Pulmonary artery endothelial cell (primary cell): ENCODE measurements at places on chromosomes 12 and 14. TPM values are rescaled to one million over a fixed set of nuclear protein-coding genes. Genes with fewer than 3 reads are reported as not detected.

PRB2 gene
- not detected in 2 replicates for total RNA-seq

NRL gene
- 0.33 and 0.56 TPM in 2 replicates for total RNA-seq

ARG2 gene
- total RNA-seq = 35.9 and 54.9 TPM in 2 replicates

AQP6 gene
- total RNA-seq = 0.04 TPM in 1 of 2 replicates, not detected in the other

SLCO1B1 gene
- total RNA-seq = not detected in 2 replicates

PIGH gene
- total RNA-seq = 8.0 and 12.8 TPM in 2 replicates

GRCh38 chr12:54012631-54013409, 4.0 kb downstream of the HOXC8 start:
- no peak for DNase-seq

DNA sequence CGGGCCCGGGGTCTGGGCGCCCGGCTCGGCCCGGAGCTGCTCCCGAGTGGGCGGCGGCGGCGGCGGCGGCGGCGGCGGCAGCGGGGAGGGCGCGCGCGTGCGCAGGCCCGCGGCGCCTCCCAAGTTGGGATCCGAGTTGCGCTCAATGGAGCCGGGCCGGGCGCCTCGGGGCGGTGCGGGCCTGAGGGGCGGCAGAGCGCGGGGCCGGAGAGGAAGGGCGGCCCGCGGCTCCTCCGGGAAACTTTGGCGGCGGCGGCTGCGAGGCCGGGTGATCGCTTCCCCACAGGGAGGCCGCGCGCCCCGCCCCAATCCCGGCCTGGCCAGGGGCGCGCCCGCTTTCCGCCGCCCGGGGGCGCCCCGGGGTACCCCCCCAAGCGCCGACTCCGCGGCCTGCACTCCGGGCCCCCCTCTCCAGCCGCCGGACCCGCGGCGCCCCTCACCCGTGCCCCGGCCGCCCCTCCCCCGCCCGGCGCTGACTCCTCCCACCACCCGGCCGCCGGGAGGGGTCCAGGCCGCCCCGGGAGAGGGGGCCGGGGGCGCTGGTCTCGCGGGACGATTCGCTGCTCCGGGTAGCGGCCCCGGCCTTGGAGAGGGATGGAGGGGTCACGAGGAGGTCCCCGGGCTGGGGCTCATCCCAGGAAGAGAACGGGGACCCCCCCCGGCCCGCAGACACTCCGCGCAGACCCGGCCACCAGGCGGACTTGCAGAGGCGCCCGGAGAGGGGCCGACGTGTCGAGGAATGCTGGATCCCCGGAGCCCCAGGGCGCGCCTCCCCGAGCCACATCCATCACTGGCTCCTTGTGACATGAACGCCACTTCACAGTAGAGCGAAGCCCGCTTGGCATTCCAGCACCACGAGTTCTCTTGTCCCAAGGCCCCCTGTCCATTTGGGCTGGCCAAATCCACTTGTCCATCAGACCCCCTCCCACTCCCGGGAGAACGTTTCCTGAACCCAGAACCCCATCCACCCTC, at the start of gene RILPL1:
Gene RILPL1 (minus strand): TSS at position 48 of the 972 bp plus-strand sequence. CDS start 237 bp downstream, outside the sequence.
- no peak for DNase-seq

DNA sequence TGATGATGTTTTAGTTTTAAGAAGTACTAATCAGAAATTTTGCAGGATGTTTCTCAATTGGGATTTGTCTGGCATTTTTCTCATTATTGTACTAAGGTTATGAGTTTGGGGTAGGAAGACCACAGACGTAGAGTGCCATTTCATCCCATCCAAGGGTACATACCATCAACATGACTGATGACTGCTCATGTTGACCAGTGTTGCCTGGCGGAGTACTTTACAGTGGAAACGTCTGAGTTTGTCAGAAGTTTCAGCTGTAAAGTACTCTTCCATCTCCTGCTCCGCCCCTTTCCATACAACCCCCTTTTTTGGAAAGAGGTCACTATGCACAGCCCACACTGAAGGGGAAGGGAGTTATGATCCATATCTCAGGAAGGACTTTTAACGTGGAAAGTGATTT, 74.2 kb downstream of the RCOR1 start:
- DNase-seq = no peak

- no peak for DNase-seq
Measured at GRCh38 chr12:19925841-19926240, 442.5 kb upstream of the PDE3A start.

DNA sequence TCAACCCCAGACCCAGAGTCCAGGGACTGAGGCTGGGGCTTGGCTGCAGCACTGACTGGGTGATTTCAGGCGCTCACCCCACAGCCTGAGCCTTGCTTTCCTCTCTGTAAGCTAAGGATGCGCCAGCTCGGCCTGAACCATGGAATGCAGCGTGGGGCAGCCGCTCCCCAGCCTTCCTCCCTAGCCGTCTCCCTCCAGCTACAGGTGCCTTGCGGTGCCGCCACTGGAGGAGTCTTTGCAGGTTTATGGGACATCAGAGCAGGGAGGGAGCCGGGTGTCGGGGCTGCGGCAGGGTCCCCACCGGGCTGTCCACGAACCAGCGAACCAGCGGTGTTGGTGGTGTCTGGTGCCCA, 19.4 kb downstream of the PPP2R5C start:
- DNase-seq = no peak

DNA sequence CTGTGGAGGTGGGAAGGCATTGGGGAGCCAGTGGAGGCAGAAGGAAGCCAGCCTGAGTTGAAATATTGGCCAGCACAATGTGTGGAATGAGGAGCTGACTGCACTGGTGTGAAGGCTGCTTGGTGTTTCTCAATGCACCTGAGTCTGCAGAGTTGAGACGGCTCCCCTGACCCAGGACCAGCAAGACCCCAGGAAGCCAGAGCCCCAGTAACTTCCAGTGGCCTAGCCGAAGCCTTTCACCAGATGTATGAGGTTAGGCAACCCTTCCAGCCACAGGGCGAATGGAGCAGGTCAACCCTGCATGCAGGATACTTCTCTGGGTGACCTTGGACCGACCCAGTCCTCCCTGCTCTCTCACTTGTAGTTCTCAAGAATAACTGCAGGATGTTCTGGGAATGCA, 12.9 kb upstream of the KRT73 start:
- no peak for DNase-seq

- DNase-seq = peak; percentile 8
Measured at GRCh38 chr14:37142835-37143401, 29.5 kb downstream of the SLC25A21 start.

DNA sequence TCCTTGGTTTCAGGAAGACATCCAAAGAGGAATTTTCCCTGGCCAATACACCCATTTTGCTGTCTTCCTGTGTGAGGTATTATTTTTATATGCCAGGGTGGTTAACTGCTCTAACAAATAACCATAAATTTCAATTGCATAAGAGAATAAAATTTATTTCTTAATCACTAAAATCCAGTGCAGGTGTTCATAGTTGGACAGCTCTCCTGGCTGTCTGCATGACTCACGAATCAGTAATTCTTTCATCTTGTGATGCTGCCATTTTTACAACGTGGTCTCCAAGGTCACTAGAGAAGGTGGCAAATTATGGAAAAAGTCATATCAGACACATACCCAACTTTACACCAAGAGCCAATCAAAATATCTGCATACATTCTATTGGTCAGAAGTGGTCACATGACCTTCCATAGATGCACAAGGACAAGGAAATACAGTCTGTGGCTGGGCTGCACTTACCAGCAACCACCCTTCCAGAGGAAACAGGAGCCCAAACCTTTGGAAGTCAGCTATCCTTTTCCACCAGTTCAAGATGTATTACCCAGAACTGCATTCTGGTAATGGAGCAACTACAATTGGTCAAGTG, 193.5 kb upstream of the PLEKHG7 start:
- no peak for DNase-seq

DNA sequence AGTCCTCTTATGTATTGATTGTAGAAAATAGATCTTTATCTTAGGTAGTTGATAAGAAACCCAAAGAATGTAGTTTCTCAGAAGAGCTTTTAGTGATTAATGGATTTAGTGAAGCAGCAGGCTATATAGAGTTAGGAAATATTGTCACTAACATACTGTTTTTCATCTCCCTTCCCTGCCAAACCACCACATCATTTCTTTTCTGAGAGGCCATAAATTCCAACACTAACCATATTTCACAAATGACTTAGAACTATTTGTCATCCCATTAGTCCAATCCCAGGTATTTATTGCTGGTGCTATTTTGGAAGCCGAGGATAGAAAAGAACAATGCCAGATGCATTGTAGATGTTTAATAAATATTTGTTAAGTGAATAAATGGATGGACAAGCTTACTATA, 185.7 kb downstream of the KICS2 start:
- DNase-seq = no peak

DNA sequence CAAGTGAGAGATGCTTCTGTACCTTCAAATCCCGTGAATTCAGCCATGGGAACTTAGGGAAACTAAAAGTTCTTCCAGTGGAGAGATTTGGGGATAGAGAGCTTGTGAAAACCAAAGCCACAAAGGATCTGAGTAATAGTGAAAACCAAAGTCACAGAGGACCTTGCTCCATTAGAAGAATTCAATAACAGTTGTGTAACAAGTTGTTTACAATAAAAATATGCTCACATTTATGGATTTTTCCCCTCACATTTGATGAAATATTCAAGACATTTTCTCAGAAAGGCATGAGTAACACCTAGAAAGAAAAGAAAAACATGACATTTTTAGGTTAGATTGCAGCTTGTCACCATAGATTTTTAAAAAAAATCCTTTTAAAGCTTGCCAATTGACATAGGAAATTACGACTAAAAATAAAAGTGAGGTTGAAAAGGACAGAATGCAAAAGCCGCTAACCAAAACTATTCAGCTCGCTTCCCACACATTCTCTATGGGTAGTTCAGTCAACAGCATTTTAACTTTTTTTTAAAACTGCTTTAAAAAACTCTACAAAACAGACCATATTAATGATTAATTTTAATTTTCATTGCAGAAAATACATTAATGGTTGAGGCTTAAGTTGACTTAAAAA, 113.2 kb downstream of the CAND1 start:
- DNase-seq = no peak

GRCh38 chr14:100159094-100159864, at the start of gene DEGS2:
TSS of gene DEGS2 (minus strand) at chr14:100159645. CDS start at chr14:100159587, 58 bp downstream.
- DNase-seq = no peak

GRCh38 chr14:76866456-76866855, 40.2 kb downstream of the LRRC74A start:
- no peak for DNase-seq

DNA sequence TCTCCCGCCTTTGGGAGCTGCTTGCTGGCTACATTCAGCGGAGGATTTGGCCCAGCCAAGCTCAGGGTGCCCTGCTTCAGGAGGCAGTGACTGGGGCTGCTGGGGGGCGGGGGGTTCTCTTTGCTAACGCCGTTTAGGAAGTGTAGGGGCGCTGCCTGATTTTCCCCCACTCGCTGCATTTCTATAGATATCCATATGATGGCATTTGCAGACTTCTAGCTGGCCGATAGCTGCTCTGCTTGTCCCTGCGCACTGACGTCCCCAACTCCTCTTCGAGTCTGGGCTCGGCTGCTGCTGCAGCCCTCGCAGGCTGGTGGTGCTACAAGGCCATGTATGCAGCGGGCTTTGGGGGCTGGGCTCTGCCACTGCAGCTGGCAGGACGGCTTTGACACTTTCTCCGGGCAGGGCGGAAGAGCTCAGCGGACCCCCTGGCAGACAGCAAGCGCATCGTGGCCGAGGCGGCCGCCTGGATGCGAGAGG, 3.1 kb downstream of the LRFN5 start:
- DNase-seq = no peak

- DNase-seq = no peak
Measured at GRCh38 chr14:99521176-99522024, 40.2 kb downstream of the CCNK start.

- no peak for DNase-seq
Measured at GRCh38 chr14:99037777-99038430, 234.1 kb downstream of the BCL11B start.

- DNase-seq = no peak
Measured at GRCh38 chr14:77897374-77897773, 97.5 kb downstream of the ADCK1 start.

DNA sequence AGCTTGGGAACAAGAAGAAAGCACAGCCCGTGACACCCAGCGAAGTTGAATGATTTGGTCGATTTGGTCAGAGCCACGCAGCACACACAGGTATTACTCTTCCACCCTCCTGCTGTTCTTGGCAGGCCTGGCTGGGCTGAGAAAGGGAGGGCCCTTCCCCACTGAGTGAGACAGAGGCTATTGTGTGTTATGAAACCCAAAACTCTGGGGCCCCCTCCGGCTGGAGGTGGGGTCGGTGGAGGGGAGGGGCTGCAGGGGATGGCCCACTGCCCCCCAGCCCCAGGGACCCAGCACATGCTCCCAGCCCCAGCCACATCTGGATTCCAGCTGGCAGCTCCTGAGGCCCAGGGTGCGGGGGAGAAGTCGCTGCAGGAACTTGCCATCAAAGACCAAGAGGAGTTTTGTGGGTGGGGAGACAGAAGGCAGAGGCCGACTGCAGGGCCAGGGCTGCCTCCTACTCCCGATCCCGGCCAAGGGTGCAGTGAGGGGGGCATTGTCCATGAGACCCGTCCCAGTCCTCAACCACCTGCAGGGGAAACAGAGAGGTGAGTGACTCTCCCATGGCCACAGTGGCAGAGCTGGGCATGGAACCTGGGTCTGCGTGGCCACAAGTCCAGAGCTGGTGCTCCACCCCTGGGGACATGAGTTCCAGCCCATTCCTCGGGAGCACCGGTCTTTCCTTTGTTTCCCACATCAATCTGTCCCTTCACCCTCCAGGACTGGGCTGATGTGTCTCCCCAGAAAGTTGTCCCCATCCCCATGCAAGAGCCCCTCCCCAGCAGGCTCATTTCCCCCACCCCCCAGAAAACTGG, 8.7 kb downstream of the TMEM119 start:
- no peak for DNase-seq

- DNase-seq = no peak
Measured at GRCh38 chr12:132075026-132075713, 68.9 kb downstream of the DDX51 start.

- DNase-seq = no peak
Measured at GRCh38 chr14:93295541-93296220, 37.2 kb downstream of the BTBD7 start.

- DNase-seq = no peak
Measured at GRCh38 chr12:91178139-91178561, 4.5 kb downstream of the DCN start.

DNA sequence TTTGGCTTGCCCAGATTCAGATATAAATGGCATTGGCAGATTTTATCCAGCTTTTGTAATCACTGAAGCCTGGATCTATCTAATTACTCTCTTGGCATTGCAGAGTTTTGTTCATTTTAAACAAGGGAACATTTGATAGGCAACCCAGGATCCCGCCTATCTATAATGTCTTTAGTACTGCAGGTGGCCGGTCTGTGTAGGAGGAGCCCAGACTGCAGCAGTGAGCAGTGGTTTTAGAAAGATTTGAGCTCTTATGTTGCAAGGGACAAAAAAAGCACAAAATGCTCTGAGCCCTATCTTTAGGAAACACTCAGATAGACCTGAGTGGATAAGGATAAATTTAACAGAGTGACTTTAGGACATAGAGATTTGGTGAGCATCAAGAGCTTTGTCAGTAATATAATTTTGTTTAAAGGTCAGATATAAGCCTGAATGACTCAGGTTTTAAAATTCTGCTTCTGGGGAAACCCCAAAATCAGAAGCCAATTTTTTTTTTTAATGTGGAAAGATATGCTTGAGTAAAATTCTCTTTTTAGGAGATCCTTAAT, 165.5 kb downstream of the SLC5A8 start:
- DNase-seq = no peak

GRCh38 chr14:94538070-94538740, 23.0 kb upstream of the SERPINA4 start:
- DNase-seq = no peak
